Kidney epithelial cell (primary cell): ENCODE measurements at places on chromosomes 3 and 15.

GRCh38 chr3:120773932-120774331, 31.4 kb downstream of the GTF2E1 start:
- no peak for DNase-seq

- DNase-seq: peak; percentile 71
Observed at GRCh38 chr3:11530153-11530721, 113.5 kb downstream of the VGLL4 start.

GRCh38 chr3:38099518-38099917, 37.4 kb downstream of the ACAA1 start:
- no peak for DNase-seq

DNA sequence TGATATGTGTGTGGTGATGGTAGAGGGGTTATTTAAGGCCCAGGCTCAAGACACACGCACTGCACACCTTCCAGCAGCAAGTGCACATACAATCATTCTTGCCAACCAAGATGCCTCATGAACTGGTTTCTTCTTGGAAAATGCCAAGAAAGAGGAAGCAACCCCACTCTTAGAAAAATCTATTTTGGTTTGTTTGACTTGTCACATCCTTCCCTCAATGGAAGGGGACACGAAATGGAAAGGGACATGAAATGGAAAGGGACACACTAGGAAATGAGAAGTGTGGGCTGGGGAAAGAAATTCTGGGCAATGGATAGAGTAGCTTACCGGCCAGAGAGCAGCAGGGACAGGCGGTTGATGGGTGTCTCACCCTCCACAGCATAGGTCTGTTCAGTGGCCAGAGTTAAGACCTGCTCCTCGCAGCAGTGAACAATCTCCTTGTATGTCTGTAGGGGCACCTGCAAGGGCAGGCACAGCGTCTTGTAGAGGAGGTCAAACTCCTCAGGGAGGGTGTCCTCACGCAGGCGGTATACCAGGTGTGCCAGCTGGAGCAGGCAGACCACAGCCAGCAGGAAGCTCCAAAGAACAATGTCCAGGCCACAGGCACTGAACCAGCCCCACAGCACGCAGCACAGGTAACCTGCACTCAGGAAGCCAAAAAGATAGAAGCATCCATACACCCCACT, 640 bp downstream of the POPDC2 start:
- DNase-seq: no peak

- no peak for DNase-seq
Observed at GRCh38 chr15:60804551-60804950, 325.6 kb upstream of the ICE2 start.
